ENCODE measurements at places on chromosomes 5 and 9.
A peak's percentile ranks its signal among the peaks of the same experiment; 100 is the strongest.

DNA sequence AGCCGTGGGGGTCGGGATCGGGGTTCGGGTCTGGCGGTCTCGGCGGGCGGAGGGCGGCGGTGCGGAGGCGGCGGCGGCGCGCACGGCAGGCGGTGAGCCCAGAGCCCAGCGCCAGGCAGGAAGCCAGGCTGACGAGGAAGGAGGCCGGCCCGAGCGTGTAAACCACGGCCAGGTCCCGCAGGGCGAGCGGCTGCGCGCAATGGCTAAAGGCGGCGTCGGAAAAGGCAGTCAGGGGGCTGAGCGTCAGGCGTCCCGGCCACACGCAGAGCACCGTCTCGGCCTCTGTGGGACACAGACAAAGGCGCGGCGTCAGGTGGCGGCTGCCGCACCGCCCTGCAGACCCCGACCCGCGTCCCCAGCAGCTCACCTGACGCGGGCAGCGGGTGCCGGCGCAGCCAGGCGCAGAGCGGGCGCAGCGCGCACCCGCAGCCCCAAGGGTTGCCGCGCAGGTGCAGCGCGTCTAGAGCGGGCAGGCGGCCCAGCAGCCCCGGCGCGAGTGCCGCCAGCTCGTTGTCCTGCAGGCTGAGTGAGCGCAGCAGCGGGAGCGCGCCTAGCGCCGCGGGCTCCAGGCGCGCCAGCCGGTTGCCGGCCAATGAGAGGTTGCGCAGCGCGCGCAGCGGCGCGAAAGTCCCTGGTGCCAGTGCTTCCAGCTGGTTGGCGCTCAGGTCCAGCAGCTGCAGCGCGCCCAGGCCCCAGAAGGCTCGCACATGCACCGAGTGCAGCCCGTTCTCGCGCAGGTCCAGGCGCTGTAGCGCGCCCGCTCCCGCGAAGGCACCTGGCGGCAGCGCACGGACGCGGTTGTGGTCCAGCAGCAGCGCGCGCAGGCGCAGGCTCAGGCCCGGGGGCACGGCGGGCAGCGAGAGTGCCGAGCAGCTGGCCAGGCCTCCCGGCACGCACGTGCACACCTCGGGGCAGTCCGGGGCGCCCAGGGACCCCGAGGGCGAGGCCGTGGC lies 671 bp downstream of the LRRC26 start:
- peak; percentile 86 for DNase-seq

- DNase-seq = no peak
These were observed 75.1 kb downstream of the SH3GL2 start for GRCh38 chr9:17653947-17654465.

DNA sequence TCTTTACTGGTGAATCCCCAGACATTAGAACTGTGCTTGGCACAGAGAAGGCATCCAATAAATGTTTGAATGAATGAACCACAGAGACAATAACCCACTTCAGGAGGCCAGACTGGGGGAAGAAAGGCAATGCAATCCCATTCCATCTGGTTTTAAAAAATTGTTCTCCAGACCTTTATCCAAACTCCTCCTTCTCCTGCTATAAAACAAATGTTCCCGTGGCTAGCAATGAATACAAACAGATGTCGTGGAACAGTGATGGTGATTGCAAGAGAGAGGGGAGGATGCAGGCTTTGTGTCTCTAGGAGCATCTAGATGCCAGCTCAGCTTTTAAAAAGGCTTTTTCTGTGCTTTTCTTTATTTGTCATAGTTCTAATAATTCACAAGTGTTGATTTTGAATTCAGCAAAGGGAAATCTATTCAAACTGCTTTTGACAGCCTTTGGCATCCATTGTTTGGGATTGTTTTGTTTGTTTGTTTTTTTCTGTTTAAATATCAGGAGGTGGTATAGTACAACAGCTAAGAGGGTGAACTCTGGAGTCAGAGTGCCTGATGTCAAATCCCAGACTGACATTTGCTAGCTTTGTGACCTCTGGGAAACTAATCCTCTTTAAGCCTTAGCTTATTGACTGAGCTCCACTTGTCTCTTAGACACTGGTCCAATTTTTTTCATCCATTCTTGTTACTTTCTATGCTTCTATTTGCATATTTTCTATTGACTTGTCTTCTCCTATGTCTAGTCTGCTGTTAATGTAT lies 59.1 kb downstream of the TNFSF15 start:
- no peak for DNase-seq

DNA sequence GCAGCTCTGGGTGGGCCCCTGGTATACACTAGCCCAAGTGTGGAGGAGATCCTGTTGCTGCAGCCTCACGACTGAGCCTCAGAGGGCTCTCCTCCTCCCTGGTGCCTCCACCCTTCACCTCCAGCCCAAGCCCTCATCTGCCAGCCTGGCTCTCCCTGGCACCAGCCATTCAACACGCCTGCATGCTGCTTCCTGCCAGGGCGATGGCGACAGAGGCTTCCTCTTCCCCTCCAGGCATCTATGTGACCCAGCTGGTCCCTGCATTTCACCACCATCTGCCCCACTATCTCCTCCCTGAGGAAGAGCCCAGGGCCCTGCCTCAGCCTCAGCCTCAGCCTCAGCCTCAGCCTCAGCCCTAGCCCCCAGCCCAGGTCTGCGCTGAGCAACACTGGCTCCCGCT lies 54.8 kb upstream of the ANGPTL2 start:
- DNase-seq = no peak

GRCh38 chr9:127763918-127764384 lies 14.5 kb downstream of the SH2D3C start:
- DNase-seq = no peak

- DNase-seq = no peak
These were observed 563.9 kb upstream of the TLE4 start for GRCh38 chr9:79007701-79008483.

Data from Caki2 (cell line).